SK-N-SH treated with all-trans-retinoic acid at 6 μM for 48 hours (cell line): ENCODE measurements at places on chromosomes 7 and 10.

GRCh38 chr10:46528171-46528671 lies 28.2 kb downstream of the GPRIN2 start:
- ATAC-seq, result no peak

- ATAC-seq, result no peak; the same call in 2 of the 3 replicates
Observed at GRCh38 chr10:78861529-78862327, 207.0 kb upstream of the ZMIZ1 start.

- no peak for ATAC-seq
Observed at GRCh38 chr10:125911145-125911544, 14.8 kb downstream of the FANK1 start.

GRCh38 chr7:101114492-101114891 lies 12.4 kb upstream of the SERPINE1 start:
- no peak for ATAC-seq

GRCh38 chr10:76382381-76382851 lies 951.0 kb downstream of the LRMDA start:
- ATAC-seq, result peak; percentile 16; the same call in 1 of the 3 replicates

- ATAC-seq, result peak; percentile 51
Observed at GRCh38 chr7:121544238-121544637, 148.1 kb upstream of the FAM3C start.

DNA sequence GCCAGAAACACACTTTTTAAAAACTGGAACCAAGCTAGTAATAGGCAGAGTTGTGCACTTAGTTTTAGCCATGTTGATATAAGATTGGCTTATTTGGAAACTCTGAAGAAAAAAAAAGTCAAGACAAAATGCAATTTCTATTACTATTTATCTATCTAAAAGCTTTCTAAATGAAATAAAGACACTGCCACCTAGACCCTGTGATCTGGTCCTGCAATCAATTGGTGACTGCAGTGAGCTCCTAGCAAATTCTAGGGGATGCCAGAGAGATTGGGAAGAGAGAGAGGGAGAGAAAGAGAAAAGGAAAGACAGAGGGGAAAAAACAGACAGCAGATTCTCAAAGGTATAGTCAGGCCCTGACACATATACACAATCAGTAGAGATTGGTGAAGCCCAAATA lies 25.3 kb downstream of the SORCS1 start:
- no peak for ATAC-seq

DNA sequence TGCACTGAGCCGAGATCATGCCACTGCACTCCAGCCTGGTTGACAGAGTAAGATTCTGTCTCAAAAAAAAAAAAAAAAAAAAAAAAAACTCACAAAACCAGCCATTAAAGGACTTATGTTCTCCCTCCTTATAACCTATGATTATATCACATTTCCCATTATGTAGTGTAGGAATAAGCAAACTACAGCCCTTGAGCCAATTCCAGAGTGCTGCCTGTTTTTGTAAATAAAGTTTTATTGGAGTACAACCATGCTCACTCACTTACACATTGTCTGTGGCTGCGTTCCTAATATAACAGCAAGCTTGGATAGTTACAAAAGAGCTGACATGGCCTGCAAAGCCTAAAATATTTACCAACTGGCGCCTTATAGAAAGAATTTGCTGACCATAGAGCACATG lies 72.7 kb upstream of the ARID5B start:
- no peak for ATAC-seq

DNA sequence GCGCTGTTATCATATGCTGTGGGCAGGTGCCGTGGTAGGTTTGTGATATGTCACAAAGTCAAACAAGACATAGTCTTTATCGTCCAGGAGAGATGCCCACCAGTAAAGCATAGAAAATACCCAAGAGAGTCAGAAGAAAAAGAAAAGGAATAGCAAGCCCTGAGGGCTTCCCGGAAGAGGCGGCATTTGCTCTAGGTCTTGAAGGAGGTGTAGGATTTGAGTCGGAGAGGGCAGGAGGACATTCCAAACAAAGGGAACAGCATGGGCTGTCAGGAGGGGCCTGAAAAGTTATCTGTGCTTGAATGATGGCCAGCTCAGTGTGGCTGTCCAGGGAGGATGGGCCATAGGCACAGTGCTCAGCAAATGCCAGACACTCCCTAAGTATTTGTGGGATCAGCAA lies 42.2 kb downstream of the COL13A1 start:
- no peak for ATAC-seq

DNA sequence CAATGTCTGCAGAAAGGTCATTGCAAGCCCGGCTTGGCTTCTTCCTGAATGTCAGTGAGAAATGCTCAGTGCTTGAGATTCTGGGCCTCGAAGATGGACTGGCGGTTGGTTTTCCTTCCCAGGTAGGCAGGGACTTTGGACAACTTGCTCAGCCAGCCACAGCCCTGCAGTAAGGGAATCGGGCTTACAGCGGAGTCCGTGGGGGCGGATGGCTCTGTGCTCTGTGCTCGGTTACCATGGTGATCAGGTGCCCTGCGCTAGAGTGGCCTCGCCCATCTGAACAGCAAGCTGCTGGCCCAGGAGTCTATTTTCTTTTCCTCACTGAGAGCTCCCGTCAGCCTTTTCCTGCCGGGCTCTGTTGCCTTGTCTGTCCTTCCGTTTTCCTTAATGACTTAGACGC lies 77.8 kb upstream of the SH2B2 start:
- no peak for ATAC-seq

DNA sequence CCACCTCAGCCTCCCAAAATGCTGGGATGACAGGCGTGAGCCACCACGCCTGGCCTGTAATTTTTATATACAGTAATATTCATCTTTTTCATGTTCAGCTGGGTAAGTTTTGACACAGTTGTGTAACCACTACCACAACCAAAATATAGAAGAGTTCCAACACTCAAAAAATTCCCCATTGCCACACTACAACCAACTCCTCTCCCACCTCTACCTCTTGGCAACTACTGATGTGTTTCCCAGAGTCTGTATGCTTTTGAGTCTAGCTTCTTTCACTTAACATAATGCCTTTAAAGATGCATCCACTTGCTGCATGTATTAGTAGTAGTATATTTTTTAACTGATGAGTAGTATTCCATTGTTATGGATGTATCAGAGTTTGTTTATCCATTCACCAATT lies 90.7 kb downstream of the SRPK2 start:
- ATAC-seq, result no peak

GRCh38 chr7:24763303-24763901 lies 6.1 kb upstream of the GSDME start:
- ATAC-seq, result no peak

- peak; percentile 79 for ATAC-seq
Observed at GRCh38 chr7:130009848-130010688, 41.1 kb downstream of the ZC3HC1 start.

- no peak for ATAC-seq
Observed at GRCh38 chr7:115511330-115511729, 519.2 kb downstream of the TFEC start.

GRCh38 chr7:140035400-140036223 lies 27.1 kb downstream of the PARP12 start:
- ATAC-seq, result peak; percentile 49
